ENCODE measurements at places on chromosomes 5 and 9.

- DNase-seq, result no peak
Observed at GRCh38 chr9:74205056-74205455, 292.1 kb upstream of the RORB start.

DNA sequence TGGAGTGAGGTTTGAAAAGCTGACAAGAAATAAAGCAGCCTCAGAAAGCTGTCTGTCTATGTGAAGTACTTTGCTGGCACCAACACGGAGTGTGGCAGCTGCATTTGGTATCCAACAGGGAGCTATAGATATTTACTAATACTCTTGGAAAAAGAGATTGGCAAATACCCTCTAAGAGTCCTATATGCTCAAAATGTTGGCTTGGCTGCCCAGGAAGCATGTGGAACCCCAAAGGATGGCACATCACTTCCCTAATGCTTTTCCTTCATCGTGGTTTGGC lies 398.3 kb downstream of the TLE4 start:
- no peak for DNase-seq

DNA sequence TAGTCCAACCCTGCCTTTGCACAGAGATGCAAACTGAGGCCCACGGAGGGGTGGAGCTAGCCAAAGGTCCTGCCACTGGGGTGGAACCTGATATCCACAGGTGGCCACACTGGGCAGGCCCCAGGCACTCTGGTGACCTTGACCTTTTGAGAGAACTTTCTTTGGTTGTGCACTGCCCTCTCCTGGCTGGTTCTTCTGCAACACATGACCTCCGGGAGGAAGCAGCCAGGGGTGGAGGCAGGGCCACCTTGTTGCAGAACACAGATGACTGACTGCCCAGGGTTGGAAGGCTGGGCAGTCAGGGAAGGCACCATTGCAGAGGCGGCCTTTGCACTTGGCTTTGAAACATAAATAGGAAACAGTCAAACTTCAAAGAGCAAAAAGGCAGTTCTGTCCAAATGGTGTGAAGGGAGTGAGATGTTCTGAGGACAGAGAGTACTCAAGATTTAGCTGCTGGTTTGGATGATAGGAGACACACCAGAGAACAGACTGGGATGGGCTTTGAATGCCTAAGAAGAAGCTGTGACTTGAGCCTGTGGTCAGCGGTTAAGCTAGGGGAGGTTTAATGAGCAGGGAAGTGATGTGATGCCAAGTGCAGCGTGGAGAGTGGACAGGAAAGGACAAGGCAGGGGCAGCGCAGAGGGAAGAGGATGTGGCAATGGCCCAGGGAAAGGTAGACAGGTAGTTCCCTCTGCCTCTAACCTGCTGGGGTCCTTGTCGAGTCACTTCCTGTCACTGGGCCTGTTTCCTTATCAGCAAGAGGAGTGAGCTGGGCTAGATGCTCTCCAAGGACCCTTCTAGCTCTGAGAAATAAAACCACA lies 6.8 kb upstream of the TCOF1 start:
- no peak for DNase-seq

GRCh38 chr9:135973277-135974219 lies 12.4 kb upstream of the UBAC1 start:
- no peak for DNase-seq

- no peak for DNase-seq
Observed at GRCh38 chr5:150389531-150390266, 23.0 kb downstream of the CD74 start.
